ENCODE measurements at places on chromosomes 4 and X.

GRCh38 chr4:159131564-159131963, 28.7 kb downstream of the RAPGEF2 start:
- no peak for DNase-seq

DNA sequence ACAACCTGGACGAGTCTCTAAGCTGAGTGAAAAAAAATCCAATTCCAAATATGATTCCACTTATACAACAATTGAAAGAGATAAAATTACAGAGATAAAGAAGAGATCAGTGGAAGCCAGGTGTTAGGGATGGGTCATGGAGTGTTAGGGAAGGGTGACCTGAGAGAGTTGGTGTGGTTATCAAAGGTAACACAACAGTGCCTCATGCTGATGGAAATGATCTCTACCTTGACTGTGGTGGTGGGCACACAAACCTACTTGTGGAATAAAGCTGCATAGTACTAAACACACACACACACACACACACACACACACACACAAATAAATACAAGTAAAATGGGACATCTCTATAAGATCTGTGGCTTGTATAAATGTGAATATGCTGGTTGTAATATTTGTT, 26.0 kb downstream of the BEND2 start:
- no peak for DNase-seq

DNA sequence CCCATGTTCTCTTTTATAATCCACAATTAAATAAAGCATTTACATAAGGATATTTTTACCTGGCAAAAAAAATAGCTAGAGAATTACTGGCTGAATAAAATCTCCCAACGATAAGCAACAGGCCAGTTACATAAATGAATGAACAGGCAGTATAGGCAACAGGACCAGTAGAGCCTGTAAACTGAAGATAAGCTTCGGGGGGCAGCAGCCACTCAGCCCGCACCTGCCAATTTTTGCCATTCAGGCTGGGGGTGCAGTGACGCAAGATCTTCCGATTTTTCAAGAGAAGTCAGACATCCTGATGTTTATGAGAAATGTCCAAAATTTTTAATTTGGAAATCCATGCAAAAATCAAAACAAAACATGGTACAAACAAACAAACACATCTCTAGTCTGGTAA, 49.0 kb upstream of the CDKN2AIP start:
- DNase-seq: no peak

- no peak for DNase-seq
These were observed 304.3 kb downstream of the LDB2 start for GRCh38 chr4:16594128-16594527.

DNA sequence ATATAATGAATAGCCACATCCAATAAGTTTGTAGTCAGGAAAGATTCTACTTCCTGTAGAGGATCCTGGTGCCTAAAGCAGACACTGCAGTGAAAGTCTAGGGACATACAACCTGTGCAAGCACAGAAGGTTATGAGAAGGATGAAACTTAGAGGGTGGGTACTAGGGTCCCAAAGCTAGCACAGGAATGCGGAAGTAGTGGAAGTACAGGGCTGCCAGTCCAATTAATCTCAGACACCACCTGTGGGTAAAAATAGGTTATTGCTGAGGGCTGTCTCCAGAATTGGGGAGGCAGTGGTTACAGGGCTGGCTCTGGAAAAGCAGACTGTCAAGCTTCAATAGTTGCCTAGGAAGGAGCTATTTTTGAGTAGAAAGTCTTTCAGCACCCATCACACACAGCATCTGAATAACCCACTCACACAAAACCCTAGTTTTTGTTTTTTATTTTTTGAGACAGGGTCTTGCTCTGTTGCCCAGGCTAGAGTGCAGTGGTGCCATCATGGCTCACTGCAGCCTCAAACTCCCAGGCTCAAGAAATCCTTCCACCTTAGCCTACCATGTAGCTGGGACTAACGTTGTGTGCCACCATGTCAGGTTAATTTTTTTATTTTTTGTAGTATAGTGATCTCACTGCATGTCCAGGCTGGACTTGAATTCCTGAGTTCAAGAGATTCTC, 50.8 kb upstream of the ELF2 start:
- no peak for DNase-seq

GRCh38 chrX:112968351-112969133, 127.9 kb upstream of the AMOT start:
- DNase-seq: no peak

- peak; percentile 40 for DNase-seq
These were observed 885 bp downstream of the CCDC110 start for GRCh38 chr4:185470501-185471195.

DNA sequence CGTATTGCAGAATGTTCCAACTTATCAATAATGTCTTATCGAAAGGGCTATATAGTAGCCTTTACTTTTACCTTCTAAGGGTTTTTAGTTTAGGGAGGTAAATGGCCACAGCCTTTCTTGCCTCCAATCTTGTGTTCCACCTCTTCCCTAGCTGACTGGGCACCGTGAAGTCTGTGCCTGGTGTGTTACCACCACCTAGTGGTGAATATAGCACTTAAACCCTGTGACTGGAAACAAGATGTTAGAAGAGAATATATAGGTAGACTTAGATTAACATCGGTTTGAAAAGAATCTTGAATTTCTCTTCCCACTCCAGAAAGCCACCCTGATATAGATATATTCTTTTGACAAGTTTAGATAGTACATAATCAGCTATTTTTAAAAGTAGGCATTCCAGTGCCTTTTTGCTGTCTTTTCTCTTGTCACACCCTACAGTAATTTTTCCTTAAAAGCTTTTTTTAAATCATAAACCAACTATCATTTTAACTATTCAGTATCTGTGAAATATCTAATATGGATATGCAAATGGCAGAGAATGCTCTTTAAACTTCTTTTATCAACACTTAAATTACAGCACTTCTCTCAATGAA, 27.8 kb upstream of the ADH7 start:
- DNase-seq: peak; percentile 38

DNA sequence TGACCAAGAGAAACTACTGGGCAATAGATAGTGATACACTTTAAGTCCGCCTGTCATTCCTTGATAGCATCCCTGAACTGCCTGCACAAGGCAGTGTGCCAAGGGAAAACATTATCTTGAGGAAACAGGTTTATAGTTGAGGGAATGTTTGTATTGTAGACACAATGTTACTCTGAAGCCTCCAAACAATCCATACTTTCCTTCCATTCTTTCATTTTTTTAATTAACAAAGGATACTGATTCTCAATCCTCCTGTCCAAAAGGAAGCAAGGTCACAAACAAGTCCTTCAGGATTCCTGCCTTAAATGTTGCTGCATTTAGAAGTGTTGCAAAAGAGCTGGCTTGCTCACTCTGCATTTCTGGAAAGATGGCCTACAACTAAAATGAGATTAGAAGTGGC, 61.7 kb upstream of the PRSS48 start:
- DNase-seq: no peak

- no peak for DNase-seq
These were observed 101.4 kb upstream of the FAT1 start for GRCh38 chr4:186825069-186825468.

GRCh38 chrX:107566604-107567262, 61.6 kb upstream of the PRPS1 start:
- DNase-seq: no peak

DNA sequence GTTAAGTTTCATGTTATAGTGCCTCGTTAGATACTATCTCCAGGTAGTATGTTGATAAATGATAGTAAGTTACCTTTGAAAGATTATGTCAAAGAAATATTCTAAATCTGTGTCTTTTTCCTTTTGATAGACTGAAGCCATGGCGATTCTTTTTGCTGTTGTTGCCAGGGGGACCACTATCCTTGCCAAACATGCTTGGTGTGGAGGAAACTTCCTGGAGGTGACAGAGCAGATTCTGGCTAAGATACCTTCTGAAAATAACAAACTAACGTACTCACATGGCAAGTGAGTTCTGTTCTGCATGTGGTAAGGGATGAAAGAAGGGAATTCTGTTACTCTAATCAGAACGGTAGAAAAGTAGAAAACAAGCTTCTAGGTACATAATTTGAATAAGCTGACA, 8.2 kb downstream of the VAMP7 start:
- no peak for DNase-seq

DNA sequence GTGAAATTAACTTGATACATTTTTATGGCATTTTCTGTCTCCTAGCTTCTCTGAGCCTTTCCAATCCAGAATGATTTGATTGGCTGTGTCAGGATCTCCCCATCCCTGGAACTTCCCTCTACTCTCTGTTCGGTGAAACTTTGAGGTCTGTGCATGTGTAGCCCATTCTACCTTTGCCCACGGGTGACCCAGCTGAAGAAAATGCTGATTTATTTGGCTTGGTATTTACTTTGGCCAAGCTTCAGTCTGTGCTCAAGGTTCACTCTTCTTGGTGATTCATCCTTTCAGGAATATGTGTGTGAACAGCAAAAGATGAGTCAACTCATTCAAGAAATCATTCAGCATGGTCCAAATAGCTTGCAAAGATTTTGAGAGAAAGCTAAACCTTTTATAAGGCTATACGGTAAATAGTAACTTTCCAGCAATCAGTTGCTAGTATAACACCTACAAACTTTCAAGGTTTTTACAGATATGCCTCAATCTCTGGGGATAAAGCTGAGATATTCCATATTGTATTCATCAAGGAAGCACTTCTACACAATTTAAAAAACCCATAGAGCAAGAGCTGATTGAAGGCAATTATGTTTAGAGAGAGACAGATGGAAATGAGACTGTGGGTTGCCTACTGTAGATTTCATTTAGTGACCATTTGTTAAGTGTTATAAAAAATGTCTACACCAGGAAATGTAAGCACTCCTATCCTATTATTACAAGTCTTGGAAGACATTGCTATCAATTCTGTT, 233.9 kb upstream of the CXXC4 start:
- no peak for DNase-seq

All from right renal pelvis (tissue), 4 donors.